M059J (cell line): ENCODE measurements at places on chromosomes 16 and 17.

GRCh38 chr16:12627394-12627793, 176.3 kb downstream of the CPPED1 start:
- DNase-seq: peak; percentile 62

DNA sequence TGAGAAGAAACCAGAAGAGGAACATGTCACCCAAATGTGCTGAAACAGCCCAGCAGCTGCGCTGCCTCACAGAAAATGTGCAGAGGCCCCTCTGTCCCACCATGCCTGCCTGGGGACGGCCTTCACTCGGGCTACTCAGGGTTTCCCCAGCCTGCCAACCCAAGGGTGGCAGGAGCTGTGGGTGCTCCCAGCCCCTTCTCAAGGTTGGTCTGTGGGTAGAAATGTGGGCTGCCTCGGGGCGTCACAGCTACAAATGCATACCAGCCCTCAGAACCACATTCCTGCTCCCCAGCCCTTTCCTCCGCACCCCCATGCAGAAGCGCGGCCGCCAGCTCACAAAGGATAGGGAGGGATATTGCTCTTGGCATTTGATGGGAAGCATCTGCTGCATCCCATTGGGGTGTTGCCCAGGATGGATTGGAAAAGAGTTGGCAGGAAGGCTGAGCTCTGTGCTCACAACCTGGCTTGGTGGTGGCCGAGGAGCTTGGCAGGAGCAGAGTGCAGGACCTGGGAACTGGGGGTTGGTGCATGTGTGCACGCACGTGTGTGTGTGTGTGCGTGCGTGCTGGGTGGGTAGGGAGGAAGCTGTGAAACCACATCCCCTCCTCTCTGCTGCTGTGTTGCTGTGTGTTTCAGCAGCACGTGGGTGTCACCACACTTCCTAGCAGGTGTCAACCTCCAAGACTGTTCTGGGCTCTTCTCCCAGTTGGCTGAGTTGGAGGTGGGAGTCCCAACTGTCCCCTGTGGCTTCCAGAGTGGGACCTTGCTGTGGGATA, 304.4 kb downstream of the SEC14L1 start:
- DNase-seq: peak; percentile 19

DNA sequence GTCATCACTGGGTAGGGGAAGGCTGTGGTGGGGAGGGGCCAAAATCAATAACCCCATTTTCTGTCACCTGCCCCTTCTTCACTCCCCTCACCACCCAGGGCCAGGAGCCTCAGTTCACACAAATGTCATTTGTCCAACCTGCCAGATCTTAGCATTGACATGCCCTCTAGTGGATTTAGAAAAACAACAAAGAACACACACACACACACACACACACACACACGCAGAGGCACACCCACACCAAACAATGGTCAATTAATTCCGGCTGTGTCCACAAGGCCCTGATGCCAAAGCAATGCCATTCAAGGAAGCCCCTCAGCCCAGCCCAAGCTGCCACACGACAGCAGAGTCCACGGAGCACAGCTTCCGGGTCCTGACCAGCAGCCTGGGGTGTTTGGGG, 68.4 kb downstream of the NOG start:
- no peak for DNase-seq

DNA sequence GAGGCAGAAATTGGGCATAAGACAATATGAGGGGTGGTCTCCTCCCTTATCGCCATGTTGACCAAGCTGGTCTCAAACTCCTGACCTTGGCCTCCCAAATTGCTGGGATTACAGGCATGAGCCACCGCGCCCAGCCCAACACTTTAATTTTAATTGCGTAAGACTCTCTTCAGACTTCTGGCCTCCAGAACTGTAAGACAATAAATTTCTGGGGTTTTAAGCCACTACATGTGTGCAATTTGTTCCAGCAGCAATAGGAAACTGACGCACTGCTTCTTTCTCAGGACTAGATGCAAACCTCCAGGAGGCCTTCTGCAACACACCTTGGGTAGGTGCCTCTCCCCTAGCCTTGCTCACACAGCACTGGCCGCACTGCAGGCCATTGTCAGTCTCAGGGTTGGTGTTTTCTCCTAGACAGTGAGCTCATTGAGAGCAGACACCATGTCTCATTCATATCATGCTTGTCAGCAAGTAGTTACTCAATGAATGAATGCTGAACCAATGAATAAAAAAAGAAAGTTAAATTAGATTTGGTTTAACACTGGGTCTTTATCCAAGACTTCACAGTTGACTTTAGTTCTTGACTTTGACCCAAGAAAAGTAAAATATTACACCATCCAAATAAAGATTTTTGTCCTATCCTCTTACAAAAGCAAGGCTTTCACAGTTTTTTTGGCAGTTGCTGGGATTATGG, 5.5 kb upstream of the ACSF2 start:
- no peak for DNase-seq

- no peak for DNase-seq
Observed at GRCh38 chr16:79505344-79505743, 95.2 kb downstream of the MAF start.

DNA sequence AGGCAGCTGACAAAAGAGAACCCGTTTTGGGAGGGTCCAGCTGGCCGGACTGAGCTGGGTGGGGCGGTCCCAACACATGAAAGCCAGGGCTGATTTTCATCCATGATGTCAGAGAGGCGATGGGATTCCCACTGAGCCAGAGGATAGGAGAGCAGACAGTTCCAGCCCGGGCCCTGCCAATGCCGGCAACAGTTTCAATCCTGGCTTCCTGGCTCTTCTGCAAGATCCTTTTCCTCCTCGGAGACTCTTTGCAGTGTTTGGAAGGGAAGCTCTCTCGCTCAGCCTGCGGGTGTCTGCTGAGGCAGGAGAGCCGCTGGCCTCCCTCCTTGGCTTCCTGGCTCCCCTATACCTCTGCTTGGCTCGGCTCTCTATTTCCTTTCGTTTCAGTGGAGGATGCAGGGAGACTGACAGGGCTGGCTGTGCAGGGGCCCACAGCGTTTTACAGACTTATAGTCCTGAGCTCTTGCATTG, 145.5 kb upstream of the SOX9 start:
- peak; percentile 69 for DNase-seq

GRCh38 chr16:6969594-6969993, 363.1 kb upstream of the RBFOX1 start:
- no peak for DNase-seq

DNA sequence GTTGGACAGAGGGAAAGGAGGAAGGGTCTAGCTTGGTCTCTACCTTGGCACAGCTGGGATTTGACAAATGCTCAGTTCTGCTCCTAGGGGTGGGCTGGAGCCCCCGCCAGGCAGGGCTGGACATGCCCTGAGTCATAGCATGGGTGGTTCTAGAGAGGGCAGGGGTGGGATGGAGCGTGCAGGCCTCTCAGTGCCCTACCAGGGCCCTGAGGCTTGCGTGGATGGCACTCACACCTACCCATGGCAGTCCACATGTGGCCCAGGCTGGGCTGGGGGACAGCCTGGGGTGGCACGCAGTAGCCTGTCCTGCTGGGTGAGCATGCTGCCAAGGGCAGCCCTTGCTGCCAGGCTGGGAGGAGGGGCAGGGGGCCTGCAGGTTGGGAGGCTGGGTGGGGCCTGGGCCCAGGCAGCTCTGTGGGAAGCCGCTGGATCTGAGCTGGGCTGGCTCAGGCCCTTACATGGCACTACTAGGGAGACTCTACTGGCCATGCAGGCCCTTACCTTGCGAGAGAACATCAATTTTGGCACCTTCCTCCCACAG, 11.2 kb downstream of the DOC2B start:
- no peak for DNase-seq

DNA sequence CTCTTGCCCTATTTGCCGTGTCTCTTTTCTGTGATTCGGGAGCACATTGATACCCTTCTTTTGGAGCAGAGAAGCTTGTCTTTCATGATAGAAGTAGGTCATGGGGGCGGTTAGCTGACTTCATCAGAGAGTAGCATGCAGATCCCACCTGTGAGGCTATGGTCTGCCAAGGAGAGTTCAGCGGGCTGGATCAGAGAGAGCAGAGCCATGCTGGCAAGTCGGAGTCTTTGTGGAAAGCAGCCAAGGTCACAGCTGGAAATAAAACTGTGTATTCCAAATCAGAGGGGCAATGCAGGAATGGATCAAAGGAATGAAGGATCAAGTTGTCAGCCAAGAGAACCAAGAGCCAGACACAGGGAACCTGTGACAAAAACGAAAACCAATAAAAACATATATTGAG, 595.9 kb downstream of the WWOX start:
- no peak for DNase-seq

- no peak for DNase-seq
Observed at GRCh38 chr16:69542974-69543373, 22.8 kb upstream of the NFAT5 start.
